ENCODE measurements at places on chromosomes 7 and 10.
A peak's percentile ranks its signal among the peaks of the same experiment; 100 is the strongest.

- DNase-seq: no peak
Measured at GRCh38 chr7:74503061-74503460, 49.4 kb downstream of the GTF2IRD1 start.

- peak; percentile 86 for DNase-seq
Measured at GRCh38 chr10:127041552-127041951, 136.3 kb downstream of the DOCK1 start.

- no peak for DNase-seq
Measured at GRCh38 chr10:9451211-9451773, 1396.8 kb downstream of the GATA3 start.

DNA sequence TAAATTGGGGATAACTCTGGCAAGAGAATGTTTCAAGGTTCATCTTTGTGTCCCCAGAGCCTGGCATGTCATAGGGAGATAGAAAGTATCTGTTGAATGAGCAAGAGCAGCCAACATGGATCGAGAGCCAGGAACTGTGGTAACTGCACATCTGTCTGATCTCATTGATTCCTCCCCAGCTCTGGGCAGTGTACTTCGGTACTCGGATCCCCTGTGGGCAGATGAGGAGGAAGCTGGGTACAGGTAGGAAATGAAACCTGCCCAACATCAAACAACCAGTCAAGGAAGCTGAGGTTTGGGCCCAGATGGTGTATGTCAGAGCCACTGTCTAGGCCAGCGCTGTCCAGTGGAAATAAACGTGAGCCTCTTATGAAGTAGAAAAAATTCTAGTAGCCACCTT, 76.4 kb downstream of the GRK5 start:
- DNase-seq: no peak

GRCh38 chr7:127793582-127793981, 141.6 kb downstream of the SND1 start:
- no peak for DNase-seq

- no peak for DNase-seq
Measured at GRCh38 chr7:3762146-3762831, 461.2 kb downstream of the SDK1 start.

GRCh38 chr10:100838986-100839385, 73.8 kb upstream of the SLF2 start:
- DNase-seq: no peak

DNA sequence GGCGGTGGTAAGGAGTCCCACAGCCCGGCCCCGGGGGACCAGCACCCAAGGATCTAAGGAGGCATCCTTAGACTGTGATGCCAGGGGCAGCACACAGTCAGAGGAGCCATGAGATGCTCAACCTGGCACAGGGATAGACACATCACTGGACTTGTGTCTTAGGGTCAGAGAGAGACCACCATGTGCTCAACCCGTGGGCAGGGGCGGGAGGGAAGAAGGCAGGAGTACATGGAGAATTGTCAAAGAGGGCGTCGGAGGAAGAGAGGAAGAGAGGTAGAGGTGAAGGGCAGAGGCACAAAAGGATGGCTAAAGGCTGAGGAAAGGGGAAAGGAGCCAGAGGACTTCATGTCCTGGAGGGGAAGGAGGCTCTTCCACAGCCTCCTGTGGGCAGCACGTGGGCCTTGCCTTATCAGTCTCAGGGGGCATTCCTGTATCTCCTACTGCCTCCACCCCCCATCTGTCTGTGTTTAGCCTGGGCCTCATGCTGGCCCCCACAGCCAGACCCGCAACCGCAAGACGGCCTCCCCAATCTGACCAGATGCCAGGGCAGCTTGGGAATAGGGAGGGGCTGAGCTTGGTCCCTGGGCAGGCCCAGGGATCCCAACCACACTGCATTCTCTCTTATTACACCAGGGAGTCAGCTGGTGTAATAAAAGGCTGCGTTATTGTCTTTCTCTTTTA, 2.2 kb downstream of the ADCY1 start:
- DNase-seq: no peak

- no peak for DNase-seq
Measured at GRCh38 chr10:101559596-101560297, 28.3 kb downstream of the POLL start.

DNA sequence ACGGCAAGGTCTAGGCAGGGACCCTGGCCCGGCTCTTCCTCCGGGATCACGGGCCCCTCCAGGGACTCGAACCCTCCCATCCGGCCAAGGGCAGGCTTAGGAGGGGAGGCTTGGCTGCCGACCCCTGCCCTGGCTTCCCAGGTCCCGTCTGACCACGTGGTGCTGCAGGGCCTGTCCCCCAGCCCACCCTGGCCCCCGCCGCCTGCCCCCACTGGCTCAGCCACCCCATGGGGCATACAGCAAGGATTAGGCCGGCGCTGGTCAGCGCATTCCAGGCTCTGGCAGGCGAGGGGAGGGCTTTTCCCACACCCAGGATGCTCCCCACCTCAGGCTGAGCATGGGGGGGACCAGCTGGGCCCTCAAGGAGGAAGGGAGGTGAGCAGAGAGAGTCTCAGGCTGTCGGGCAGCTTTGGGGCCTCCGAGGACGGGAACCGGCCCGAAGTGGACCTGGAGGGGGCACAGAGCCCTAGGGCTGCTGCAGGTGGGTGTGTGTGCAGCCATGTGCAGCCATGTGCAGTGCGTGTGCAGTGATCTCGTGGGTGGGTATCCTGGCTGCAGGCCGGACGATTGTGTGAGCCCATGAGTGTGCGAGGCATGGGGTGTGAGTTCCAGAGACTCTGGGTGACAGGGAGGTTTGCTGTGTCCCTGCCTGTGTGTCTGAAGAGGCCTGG, 713 bp upstream of the GRIFIN start:
- DNase-seq: no peak

- no peak for DNase-seq
Measured at GRCh38 chr10:125916977-125917376, 20.6 kb downstream of the FANK1 start.

DNA sequence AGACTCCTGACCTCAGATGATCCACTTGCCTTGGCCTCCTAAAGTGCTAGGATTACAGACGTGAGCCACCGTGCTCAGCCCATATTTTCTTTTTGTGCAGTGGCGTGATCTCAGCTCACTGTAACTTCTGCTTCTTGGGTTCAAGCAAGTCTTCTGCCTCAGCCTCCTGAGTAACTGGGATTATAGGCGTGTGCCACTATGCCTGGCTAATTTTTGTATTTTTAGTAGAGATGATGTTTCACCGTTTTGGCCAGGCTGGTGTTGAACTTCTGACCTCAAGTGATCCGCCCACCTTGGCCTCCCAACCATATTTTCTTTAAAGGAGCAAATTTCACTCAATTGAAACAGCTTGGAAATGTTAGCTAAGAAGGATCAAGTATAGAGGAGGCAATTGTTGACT, 16.5 kb downstream of the GBF1 start:
- no peak for DNase-seq

DNA sequence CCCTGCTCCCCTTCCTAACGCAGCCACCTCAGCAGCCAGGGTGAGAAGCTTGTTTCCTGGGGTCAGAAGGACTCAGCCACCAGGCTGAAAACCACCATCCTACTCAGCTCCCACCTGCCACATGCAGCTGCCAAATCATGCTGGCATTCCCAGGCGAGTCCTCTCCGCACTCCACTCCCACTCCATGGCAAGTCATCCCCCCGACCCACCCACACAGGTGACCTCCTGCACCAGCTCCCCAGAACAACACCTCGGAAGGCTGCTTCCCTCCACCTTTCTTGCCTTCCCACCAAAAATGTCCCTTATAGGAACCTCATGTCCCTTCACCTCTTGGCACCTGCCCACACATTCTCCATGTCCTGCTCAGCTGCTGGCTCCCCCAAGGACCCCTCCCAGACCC, 4.6 kb downstream of the PDAP1 start:
- no peak for DNase-seq

- peak; percentile 16 for DNase-seq
Measured at GRCh38 chr10:124944982-124945381, 3.1 kb downstream of the ZRANB1 start.

- peak; percentile 85 for DNase-seq
Measured at GRCh38 chr7:43785420-43785819, 26.9 kb downstream of the BLVRA start.

DNA sequence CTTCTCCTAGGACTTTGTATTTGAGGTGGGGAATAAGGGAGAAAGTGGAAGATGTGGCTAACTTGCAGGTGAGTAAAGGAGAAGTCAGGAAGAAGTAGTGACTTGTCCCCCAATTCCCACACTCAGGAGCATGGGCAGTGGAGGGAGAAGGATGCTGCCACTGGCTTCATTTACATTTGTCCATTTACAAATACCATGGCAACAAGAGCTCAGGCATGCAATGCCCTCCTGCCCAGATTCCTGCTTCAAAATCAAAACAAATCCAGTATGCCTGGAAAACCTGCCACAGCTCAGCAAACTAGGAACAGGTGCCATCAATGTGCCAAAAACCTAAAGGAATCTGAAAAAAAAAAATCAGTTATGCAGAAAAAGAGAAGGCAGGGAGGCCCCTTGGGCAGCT, 139.9 kb downstream of the KCNMA1 start:
- DNase-seq: no peak

DNA sequence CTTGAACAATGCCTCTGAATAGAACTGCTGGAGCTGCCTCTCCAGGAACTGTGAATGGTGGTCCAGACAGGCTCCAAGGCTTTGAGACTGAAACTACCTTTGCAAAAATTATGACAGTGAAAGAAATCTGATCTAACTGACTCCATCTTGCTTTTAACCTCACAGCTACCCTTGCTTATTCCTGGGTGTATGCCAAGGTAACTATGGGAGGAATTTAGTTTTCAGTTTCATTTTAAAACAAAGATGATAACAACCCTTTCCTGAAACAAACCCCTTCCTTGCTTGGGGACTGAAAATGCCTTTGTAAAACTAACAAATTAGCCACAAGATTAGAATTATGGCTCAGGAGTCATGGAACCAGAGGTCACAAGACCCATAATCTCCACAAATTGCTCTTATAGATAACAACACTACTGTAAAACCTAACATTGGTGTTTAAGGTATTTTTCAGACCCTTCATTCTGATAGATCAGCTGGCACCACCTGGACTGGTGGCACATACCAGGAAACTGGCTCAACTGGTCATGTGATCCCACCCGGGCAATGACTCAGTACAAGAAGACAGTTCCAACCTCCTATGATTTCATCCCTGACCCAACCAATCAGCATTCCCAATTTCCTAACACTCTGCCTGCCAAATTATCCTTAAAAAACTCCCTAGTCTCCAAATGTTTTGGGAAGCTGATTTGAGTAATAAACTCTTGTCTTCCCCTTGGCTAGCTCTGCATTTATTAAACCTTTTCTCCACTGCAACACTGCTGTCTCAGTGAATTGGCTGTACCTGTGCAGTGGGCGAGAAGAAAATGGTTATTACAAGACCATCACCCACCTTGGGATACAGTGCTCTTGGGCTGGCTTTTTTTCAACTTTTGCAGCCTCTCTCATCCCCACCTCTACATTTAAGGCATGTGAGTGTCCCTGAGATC, 608.1 kb downstream of the TYW1 start:
- no peak for DNase-seq

DNA sequence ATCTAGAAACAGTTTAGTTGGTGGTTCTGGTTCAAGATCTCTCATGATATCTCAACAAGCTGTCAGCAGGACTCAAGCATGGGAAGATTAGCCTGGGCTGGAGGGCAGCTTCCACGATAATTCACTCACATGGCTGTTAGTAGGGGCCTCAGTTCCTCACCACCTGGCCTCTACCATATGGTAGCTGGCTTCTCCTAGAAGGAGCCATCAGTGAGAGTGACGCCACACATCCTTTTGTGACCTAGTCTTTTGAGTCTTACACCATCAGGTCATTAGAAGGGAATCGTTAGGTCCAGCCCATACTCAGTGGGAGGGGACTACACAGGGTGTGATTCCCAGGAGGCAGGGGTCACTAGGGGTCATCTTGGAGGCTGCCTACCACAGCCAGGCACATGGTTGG, 239.3 kb upstream of the PLPP4 start:
- DNase-seq: no peak

- no peak for DNase-seq
Measured at GRCh38 chr10:97511711-97512440, 13.2 kb downstream of the UBTD1 start.

GRCh38 chr7:108561047-108561619, 8.4 kb downstream of the THAP5 start:
- DNase-seq: peak; percentile 25

GRCh38 chr7:128860158-128861073, 2.2 kb upstream of the ATP6V1F start:
- peak; percentile 33 for DNase-seq

- DNase-seq: peak; percentile 55
Measured at GRCh38 chr7:55593515-55594318, 21.4 kb upstream of the VOPP1 start.

DNA sequence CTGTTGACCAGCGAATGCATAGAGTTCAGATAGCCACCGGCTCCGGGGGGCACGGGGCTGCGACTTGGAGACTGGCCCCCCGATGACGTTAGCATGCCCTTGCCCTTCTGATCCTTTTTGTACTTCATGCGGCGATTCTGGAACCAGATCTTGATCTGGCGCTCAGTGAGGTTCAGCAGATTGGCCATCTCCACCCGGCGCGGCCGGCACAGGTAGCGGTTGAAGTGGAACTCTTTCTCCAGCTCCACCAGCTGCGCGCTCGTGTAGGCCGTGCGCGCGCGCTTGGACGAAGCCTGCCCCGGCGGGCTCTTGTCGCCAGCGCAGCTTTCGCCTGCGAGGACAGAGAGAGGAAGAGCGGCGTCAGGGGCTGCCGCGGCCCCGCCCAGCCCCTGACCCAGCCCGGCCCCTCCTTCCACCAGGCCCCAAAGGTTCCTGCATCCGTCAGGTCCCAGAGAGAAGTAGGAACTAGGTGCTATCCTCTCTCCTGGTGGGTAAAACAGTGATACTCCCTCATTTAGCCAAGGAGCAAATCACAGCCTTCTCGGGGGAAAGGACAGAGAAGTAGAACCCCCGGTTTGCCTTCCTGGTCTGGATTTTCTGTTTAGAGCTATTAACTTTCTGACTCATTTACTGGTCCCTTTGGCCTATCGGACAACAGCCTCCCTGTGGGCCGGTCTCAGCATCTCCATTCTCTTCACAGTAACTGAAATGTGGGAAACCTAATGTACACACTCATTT, 6.1 kb upstream of the HOXA2 start:
- no peak for DNase-seq

GRCh38 chr10:117167789-117168674, 29.3 kb upstream of the KCNK18 start:
- DNase-seq: peak; percentile 51

DNA sequence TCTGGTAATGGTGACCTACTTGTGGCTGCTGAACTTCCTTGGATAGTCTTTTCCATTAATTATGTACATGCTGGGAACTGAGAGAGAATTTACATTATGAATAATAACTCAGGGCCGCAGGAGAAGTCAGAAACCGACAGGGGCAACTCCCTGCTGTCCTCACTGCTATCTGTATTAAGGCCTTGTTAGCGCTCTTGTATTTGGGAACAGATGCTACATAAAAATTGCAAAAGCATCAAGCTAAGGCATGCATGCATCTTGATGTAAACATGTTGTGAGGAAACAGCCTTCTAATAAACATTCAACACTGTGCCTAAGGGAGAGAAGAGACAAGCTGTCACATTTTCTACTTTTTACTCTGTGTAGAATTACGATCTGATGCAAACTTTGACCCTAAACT, 158.4 kb downstream of the PARD3 start:
- DNase-seq: no peak
